Mesothelial cell of epicardium (in vitro differentiated cells): ENCODE measurements at places on chromosomes 11 and 22. TPM values are rescaled to one million over a fixed set of nuclear protein-coding genes. Genes with fewer than 3 reads are reported as not detected.

LYVE1 gene
- total RNA-seq = 0.13 to 0.25 TPM (median 0.18 TPM) in 3 replicates

TENM4 gene
- 177 to 187 TPM (median 181 TPM) in 3 replicates for total RNA-seq

CWF19L2 gene
- total RNA-seq = 15.9 to 18.0 TPM (median 17.1 TPM) in 3 replicates

NAV2 gene
- total RNA-seq = 63.1 to 69.8 TPM (median 67.7 TPM) in 3 replicates

MS4A7 gene
- total RNA-seq = not detected in 3 replicates
